Spinal cord (tissue), 10 donors: ENCODE measurements at places on chromosomes 2 and 18.

- DNase-seq, result no peak
Observed at GRCh38 chr2:181465676-181466375, 8.6 kb downstream of the ITGA4 start.

- DNase-seq, result peak; percentile 32
Observed at GRCh38 chr2:100470898-100471514, 724 bp downstream of the NMS start.

GRCh38 chr2:198731842-198732399 lies 725.8 kb downstream of the SATB2 start:
- no peak for DNase-seq

DNA sequence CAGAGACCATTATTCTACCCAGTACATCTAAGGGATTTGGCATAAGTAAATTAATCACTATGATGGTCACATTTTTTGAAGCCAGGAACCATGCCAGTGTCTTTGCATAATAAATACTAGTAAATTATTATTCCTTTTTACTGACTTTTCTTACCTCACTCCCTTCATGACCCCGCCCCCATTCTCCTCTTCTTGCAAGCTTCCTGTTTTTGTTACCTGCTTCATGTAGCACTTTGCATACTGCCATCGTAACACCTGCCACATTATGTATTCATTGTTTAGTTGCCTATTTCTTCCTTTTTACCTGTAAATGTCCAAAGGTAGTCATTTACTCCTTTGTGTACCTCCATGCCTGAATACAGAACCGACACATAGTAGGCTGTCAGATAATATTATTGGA lies 309.5 kb downstream of the KIAA1328 start:
- no peak for DNase-seq

GRCh38 chr2:236706288-236706687 lies 136.7 kb downstream of the ACKR3 start:
- no peak for DNase-seq

GRCh38 chr18:31510319-31510718 lies 12.3 kb downstream of the DSG2 start:
- no peak for DNase-seq
